ENCODE measurements at places on chromosomes 1 and 21.

DNA sequence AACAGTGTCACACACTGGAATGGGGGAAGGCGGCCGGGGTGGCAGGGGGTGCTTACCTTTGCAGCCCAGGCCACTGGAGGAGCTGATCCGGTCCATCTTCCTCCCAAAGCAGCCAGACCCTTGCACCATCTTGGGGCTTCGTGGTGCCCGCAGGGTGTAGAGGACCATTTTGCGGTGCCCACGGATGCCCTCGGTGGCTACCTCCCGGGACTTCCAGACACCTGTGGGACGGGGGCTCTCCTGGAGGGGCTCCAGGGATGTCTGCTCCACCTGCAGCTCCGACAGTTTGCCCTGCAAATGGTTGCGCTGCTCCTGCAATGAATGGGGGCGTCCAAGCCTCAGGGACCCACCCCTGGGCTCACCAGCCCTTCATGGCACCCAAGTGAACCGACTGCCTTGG, 587 bp downstream of the NPPB start:
- no peak for DNase-seq

DNA sequence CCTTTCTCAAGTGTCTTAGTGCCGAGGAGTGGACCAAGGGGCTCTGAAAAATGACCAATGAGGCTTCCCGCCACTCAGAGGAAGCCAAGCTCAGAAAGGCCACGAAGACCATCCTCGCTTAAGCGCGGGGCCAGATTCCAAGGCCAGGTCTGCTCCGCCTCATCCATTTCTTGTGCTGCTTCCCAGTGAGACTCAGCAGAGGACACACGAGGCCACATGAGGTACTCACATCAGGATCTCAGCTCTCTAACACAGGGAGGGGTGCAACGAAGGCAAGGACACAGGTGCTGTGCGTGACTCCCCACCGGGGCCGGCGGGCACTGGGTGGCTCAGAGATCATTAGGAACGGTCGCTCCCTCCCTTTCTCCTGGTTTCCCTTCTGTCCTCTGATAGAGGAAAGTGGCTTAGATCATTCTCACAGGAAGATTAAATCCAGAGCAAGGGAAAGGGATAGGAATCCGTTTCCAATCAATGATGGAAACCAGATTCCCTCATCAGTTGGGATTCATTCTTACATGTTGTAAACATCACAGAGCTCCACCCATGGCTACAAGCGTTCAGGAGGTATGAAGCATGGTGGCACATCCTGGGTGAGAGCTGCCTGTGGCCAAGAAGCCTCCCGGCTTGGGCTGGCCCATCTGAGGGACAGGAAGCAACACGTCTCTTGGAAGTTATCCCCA, 46.7 kb downstream of the CAPZB start:
- DNase-seq: no peak

DNA sequence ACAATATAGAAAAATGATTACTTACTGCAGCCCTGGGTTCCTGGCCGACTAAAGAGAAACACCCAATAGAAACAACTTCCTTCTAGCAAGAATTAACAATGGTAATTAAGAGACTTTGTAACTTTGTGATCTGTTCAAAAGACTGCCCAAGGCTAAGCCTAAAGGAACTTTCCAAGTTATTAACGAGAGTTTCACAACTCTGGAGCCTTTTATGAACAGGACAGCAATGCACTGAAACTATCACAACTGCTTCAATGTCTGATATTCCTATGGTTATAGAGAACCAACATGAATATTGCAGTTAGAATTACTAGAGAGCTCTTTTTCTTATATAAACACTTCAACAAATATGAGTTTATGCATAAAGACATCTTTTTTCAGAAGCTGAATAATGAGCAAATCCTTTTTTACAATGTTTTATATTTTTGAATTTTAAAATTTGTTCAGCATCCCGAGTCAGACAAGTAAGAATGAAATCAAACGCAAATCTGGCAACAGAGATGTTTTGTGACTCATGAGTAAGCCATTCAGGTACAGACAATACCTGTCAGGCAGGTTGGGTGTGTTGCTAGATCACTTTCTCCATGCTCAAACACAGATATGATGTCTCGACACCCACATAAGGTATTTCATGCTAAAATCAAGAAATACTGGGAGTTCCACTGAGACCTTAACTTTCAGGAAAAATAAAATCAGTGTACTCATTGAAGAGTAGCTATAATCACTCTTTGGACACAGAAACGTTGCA, 22.2 kb upstream of the KCNJ15 start:
- DNase-seq: no peak

- no peak for DNase-seq
These were observed 189.3 kb upstream of the EDN2 start for GRCh38 chr1:41673806-41674205.

GRCh38 chr21:45277101-45278045, 10.3 kb downstream of the POFUT2 start:
- no peak for DNase-seq

DNA sequence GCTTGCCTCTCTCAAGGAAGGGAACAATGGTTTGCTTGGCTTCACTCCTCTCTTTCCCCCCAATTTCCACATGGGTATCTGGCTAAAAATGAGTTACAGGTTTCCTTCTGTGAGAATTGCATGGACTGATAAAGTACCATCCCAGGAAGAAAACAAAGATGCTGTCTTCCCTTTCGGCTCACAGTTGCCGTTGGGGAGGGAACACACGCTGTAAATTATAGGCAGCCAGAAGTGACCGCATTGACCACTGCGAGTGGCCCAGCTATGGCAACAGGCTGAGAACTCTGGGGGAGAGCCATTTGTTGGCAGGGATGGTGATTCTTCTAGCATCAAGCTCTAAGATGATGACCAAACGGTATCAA, 2.9 kb downstream of the RUNX1 start:
- no peak for DNase-seq

DNA sequence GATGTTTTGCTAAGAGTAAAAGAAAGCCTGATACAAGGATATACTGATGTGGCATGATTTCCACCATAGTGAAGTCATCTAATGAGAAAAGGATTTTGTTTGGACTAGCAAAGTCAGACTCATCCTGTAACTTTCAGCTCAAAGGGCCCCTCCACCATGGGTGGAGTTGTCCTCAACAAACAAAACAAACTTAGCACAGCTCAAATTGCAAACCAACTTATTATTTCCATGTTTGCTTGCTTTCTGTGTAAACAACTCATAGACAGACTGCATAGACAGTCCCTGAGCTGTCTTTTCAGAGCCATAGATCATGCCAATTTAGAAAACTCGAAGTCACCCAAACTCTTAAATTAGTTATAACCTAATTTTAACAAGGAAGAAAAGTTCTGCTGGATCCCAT, 69.4 kb upstream of the VAV3 start:
- DNase-seq: no peak

GRCh38 chr1:10459184-10459583, 9.4 kb downstream of the CORT start:
- no peak for DNase-seq

DNA sequence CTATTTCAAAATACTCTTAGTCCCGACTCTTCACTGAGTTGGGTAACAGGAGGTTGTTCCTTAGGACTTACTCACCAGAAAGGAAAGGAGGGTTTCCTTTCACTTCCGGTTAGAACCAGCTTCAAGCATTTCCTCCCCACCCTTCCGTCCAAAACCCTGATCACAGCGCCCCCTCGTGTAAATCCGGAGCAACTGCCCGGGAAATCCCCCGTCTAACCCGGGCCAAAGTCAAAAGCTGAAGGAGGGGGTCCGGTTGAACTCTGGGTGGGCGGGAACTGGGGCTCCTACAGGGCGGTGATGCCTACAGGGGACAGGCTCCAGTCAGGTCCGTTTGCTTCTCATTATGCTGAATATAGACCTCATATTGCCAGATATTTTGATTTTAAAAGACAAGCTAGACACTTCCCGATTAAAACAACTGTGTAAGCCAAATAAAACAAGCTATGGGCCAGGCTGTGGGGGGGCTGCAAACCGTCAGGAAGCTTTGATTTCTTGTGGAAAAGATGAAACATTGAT, 15.0 kb upstream of the MTARC2 start:
- DNase-seq: no peak

- DNase-seq: no peak
These were observed 58.2 kb upstream of the DMRTB1 start for GRCh38 chr1:53400761-53401674.

DNA sequence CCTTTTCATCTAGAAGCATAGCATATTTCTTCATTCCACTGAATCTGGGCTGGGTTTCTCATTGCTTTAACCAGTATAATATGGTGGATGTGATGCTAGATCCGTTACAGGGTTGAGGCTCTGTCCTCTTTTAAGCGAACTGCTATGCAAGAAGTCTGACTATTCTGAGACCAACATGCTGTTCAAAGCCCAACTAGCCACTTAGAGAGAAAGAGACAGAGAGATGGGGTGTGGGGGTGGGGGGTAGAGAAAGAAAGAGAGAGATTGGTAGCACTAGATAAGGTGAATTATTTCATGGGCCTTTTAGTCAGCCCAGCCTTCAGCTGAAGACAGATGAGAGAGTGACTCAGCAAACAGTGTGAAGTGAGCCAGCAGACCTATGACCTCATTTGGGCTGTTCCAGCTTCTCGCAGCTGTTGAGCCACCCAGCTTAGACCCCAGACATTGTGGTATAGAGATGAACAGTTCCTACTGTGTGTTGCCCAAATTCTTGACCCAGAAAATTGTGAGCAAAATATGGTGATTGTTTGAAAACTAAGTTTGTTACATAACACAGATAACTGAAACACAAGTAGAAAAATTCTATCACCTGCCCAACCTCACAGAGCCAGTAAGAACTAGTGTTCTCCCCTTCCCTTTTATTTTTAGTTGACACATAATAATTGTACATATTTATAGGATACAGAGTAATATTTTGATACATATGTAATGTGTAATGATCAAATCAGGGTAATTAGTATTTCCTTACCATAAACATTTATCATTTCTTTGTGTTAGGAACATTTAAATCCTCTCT, 40.7 kb upstream of the PRKACB start:
- no peak for DNase-seq

DNA sequence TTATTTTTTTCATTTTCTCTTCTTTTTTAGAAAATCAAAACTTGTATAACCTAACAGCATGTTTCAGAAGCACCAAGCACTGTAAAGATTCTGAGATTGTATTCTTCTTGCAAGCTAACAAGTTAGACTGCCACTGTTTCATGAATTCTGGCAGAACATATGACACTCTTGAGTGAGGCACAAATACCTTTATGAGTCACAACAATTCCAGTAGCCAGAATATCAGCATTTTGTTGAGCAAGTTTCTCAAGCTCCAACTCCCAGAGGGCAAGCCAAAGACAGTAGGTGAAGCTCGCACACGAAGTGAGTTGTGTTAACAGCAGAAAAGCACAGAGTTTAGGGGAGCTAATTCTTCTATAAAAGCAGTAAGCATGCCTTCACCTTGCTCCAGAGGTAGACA, 268.8 kb upstream of the NCAM2 start:
- no peak for DNase-seq

DNA sequence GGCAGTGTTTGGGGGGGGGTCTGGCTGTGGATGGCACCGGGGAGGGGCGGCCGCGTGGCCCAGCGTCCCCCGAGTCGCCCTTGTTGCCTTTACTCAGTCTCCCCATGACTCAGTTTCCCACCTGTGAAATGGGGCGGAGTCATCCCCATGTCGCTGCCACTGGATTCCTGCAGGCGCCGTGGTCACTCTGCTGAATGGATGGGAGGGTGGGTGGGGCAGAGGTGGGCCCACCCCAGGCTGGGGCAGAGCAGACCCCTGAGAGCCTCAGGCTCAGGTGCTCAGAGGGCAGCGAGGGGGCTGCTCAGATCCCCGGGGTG, 2.0 kb downstream of the COL6A1 start:
- DNase-seq: no peak

- DNase-seq: no peak
These were observed 133.9 kb downstream of the ATG4C start for GRCh38 chr1:62917805-62918204.

DNA sequence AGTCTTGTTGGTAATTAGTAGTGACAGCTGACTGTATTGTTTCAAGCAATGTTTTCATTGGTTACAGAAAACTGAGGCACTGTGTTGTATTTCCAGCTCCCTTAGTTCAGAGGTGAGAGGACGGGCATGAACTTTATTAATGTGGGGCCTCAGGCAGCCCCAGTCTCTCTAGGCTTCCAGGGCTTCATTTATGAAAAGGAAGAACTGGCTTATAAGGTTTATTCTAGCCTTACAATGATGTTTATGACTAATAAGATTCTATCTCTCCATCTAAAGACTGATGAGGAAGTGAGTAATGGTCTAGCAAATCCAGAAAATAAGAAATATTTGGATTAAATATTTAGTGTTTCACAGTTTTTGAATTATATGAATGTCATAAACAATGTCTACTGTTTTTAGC, 41.5 kb downstream of the CBS start:
- DNase-seq: no peak

DNA sequence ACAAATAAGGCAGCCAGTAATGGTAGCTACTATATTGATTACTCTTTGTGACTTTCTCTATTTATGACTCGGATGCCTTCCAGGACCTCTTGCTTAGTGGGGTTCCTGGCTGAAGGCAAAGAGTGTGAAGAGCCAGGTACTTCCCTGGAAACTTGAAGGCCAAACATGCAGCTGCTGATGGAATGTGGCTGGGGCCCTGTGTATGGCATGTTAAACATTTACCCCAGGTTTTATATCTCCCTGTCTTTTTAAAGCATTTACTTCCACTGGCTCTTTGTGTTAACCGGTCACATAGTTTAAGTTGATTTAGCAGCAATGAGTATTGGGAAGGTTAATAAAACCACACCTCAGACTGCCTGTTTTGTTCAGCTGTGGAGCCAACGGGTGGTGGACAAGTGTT, 45.7 kb upstream of the PAXBP1 start:
- DNase-seq: no peak

DNA sequence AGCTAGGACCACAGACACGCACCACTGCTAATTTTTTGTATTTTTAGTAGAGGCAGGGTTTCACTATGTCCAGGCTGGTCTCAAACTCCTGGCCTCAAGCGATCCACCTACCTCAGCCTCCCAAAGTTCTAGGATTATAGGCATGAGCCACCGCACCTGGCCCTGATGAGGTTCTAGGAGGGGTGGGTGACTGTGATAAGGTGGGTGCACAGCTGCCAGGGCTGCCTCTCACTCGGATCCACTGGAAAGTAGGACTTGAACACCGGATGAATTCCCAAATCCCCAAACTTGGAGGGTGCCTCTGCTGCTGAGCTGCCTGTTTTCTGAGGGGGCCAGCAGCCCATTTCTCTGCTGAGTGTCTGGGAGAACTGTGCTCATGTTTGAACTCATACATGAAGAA, 68.2 kb upstream of the PARP1 start:
- no peak for DNase-seq
